ENCODE measurements at places on chromosomes 7 and 10.

GRCh38 chr10:32207544-32207943 is 139.4 kb downstream of the EPC1 start:
- DNase-seq: peak; percentile 79

DNA sequence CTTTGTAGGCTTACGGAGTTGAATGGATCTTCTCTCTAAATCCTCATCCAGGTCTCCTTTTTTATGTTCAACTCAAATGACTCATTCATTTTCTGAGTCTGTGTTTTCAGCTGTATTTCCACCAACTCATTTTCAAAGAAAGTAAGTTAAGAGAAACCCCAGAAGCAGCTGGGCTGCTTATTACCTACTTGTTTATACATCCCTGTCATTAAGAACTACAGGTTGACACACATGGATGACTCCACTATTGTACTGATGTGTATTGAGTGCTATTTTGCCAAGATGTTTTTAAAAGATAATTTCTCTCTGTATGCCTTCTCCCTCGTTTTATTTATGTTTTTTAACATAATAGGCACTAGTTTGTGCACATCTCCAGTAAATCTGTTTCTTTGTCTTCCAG is 41.9 kb downstream of the DGKI start:
- no peak for DNase-seq

DNA sequence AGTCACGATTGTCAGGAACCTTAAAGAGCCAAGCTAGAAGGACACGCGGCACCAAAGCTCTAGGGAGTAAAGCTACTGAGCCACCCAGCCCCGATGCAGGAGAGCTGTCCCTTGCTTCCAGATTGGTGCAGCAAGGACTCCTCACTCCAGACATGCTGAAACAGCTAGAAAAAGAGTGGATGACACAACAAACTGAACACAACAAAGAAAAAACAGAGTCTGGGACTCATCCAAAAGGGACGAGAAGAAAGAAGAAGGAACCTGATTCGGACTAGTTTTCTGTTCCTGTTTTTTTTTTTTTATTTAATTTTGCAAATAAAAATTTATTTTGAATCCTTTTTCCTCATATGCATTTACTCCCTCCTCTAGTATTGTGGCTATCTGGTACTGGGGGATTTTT is 11.4 kb upstream of the HKDC1 start:
- DNase-seq: no peak

- no peak for DNase-seq
These were observed 161.3 kb upstream of the VIPR2 start for GRCh38 chr7:159306012-159306411.

DNA sequence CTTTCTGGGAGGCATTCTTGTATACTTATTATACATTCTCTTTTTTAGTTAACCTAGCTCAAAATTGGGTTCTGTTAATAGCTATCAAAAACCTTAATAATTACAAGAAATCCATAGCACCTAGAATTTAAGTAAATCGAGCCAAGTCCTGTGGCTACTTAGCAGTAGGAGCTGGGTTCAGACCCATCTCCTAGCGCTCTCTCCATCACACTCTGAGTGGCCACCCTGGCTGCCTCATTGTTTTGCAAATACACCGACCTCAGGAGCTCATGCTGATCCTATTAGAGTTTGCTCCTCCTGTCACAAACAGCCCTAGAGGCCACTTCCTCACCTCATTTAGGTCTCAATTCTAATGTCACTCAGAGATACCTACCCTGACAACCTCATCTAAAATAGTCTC is 46.2 kb upstream of the OSBPL3 start:
- no peak for DNase-seq

DNA sequence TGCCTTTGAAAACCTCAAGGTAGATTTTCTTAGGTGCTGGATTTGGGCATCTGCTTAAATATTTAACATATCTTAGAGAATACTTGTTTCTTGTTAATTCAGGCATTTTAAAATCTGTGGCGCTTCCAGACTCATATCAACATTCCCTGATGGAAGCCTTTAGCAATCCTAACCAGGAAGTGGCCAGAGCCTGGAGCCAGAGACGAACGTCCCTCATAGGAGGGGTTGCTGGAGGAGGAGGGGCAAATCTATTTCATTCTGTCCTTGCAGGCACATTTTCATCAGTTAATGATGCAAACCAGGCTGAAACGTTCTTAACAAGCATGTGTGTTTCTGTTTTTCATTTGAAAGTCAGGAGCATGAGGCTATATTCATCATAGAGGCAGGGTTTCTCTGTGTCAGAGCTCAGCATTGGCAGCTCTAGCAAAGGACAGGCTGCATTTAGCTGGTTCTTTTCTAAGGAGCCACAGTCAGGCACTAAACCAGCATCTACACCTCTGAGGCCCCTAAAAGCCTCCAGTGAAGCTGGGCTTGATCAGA is 17.8 kb upstream of the IFIT2 start:
- no peak for DNase-seq

DNA sequence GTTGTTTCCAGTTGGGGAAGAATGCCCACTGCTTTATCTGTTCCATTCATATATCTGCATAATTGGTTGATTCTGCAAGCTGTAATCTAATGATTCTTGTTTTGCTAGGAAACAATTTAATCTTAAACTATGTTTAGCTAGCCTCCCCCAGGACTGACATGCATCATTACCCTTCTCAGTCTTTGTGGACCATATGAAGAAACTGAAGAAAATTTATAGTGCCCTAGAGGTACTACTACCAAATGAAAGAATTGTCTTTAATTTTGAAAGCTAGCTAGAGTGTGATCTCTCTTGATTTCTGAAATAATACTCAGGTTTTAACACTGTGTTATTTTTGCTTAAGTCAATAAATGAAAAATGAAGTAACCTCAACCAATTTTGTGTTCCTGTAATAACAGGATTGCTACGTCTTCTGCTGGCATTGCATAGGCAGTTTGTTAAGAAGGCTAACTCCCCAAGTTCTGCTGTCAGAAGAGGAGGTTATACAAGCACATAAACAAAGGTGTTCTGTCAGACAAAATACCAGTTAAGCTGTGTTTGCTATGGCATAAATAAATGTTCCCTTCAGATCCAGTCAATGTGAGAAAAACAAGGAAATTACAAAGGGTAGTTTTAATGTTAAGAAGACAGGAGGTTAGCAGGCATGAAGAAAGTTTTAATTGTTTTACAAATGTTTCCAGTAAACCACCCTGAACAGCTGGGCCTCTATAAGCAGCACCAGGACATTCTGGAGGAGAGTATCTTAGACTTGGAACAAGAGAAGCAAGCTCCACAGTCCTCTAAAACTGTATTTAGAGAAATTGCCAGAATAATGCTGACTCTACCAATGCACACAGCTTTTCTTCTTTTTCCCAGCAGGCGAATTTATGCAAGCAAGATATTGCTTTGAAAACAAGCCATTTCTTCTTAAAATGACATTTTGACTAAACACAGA is 90.3 kb upstream of the CTTNBP2 start:
- DNase-seq: no peak

DNA sequence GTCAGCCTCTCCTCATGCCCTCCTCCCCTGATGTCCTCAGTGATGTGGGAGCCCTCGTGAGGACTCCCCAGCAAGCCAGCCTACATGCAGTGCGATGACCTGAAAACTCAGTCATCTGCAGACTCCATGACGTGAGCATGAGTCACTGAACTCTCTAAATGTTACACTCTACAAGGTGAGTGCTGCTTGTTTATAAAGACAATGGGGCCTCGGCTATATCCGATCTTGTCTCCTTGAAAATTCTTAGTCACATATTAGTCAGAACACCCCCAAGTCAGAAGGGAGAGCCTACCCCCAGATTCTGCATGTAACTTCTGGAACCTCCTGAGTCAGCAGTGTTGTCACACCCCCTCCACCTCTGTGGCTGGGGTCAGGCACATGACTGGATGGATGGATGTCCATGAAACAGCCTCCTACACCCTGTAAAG is 673.8 kb downstream of the INHBA start:
- no peak for DNase-seq

- no peak for DNase-seq
These were observed at the start of gene C10orf62 for GRCh38 chr10:97589479-97589878. C10orf62 (plus strand) TSS chr10:97589721; CDS start chr10:97589898, 177 bp downstream.

- peak; percentile 60 for DNase-seq
These were observed 1.8 kb downstream of the TNRC18 start for GRCh38 chr7:5421714-5422395.

DNA sequence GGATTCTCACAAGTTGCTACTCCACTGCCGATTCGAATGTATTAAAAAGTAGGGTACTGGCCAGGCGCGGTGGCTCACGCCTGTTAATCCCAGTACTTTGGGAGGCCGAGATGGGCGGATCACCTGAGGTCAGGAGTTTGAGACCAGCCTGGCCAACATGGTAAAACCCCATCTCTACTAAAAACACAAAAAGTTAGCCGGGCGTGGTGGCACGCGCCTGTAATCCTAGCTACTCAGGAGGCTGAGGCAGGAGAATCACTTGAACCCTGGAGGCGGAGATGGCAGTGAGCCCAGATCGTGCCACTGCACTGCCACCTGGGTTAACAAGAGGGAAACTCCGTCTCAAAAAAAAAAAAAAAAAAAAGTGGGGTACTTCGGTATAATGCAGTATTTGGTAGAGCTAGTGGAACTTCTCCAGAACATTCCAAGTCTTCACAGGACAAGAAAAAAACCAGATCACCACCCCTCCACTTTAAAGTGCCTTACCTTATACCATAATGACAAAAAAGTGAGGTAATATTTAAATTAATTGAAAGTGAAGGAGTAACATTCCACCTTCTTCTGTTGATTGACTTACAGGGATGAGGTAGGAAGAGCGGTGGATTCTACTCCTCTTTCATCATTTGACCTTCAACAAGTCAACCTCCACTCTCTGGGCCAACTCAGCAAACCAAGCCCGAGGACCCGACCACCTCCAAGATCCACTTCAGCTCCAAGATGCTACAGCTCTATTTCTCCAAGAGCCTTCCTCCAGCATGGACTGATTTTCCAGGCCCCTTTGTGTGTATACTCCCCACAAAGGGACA is 2.0 kb downstream of the BAZ1B start:
- DNase-seq: no peak

GRCh38 chr7:129831424-129832058 is 121.2 kb downstream of the UBE2H start:
- no peak for DNase-seq
